ENCODE measurements at places on chromosomes 4 and X.

GRCh38 chr4:74971862-74972261 lies 38.9 kb downstream of the PARM1 start:
- DNase-seq: no peak

DNA sequence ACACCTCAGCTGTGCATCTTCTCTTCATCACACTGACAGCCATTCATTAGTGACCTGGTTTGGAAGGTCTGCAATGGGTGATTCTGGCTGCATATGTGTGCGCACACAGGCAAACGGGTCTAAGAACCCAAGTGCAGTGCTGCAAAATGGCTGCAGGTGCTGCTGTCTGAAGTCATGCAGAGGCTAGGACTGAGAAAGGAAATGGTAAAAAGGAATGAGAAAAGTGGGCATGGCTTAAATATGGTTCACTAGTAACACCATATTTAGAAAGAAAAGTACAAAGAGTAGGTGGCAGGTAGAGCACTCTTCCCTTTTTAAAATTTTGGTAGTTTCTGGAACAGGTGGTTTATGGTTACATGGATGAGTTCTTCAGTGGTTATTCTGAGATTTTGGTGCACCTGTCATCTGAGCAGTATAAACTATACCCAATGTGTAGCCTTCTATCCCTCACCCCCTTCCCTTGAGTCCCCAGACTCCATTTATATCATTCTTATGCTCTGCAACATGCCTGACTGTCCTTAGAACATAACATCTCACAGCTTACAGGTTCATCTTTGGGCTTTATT lies 78.4 kb downstream of the CCNG2 start:
- DNase-seq: no peak

DNA sequence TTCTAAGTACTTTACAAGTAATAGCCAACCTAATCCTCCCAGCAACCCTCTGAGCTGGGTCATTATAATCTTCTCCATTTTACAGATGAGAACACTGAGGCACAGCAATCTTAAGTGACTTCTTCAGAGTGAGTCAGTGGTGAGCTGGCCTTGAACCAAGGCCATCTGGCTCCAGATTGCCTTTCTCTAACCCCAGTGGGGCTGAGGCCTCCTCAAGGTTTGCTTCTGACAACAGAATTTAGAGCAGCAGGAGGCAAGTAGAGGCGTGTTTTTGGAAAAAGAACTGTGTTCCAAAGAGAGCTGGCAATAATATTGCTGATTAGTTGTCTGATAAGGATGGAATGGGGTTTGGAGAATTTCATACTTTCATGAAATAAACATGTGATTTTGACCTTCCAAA lies 41.2 kb downstream of the PIR start:
- DNase-seq: no peak

DNA sequence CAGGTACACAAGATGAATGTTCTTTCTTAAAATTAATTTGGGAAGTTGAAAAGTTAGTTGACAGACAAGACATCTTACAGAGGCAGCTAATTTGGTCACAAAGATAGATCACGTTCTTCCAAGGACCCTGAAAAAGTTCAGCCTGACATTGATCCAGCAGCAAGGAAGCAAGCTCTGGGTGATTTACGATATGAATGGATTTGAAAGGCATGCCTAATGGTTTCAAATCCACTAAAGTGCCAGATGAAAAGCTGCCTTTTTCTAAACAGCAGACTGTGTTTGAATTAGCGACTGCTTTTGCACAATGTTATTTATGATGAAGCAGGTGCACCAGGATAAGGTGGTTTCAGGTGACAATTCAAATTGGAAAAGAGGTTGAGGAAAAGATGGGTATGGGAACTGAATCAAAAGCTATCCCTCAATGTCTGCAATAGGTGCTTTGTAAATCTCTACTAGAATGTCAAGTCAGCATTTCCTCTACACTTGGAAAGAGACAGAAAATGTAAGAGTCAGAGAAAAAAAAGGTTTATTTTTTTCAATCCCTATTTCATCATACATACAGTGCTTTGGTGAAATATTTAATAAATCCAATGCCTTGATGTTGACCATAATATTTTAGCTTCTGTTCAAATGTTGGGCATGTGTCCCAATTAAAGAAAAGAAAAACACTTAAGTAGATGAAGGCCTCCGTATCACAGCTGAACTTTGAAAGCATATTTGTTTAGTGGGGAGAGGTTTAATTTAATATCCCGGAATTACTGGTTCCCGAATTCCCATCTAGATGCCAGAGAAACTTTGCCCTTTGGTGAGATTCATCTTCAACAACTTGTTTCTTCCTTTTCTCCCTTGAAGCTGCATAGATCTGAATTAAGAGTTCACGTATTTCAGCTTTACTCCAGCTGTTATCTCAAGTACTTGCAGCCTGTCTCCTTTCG lies 6.0 kb downstream of the RASGEF1B start:
- DNase-seq: no peak

DNA sequence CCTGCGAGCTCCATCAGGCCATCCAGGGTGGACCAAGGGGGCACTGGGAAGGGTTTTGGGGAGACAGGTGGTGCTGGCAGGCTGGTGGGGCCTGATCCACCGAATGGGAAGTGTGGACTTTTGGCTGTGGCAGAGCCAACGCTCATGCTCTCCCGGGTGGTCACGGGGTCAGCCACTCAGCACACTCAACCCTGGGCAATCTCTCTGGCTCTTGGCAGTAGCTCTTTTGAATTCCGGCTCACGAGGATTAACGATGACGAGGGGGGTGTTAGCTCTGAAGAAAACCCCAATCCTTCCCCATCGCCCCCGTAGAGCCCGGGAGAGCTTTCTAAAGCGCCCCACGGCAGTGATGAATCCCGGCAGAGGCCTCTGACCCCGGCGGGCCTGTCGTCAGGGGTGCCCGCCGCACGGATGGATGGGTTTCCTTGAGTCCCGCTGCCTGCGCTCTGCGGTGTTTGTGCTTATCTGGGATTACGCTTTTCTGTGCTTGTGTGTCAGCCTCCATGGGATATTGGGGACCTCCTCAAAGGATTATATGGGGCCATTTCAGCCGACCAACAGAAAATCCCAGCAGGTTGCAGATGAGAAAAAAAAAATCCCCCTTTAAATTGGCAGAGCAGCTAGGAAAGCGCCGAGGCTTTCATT lies 156.8 kb upstream of the PSAPL1 start:
- DNase-seq: no peak

- DNase-seq: no peak
These were observed 17.1 kb downstream of the MYOZ2 start for GRCh38 chr4:119152741-119153140.

GRCh38 chrX:2698604-2699003 lies 7.5 kb downstream of the CD99 start:
- no peak for DNase-seq
